ENCODE measurements at places on chromosomes 1 and 21. TPM values are rescaled to one million over a fixed set of nuclear protein-coding genes. Genes with fewer than 3 reads are reported as not detected.

GRCh38 chr1:24424207-24424606, 8.6 kb downstream of the NIPAL3 start:
- peaks cover 37% of the 10 kb centered on the region for H3K4me1 ChIP-seq
- H3K27ac ChIP-seq = no peak overlapping the region
- no peak for DNase-seq
- H3K36me3 ChIP-seq = peaks cover 22% of the 10 kb centered on the region
- no peak overlapping the region for H3K4me3 ChIP-seq

GRCh38 chr1:21472861-21473260, 32.9 kb downstream of the NBPF3 start:
- no peak overlapping the region for H3K27ac ChIP-seq
- DNase-seq = no peak
- H3K4me1 ChIP-seq = no peaks in the 10 kb centered on the region
- no peaks in the 10 kb centered on the region for H3K27me3 ChIP-seq

- H3K4me3 ChIP-seq = no peak overlapping the region
- H3K36me3 ChIP-seq = peaks cover 4% of the 10 kb centered on the region
- H3K27me3 ChIP-seq = no peaks in the 10 kb centered on the region
- no peaks in the 10 kb centered on the region for H3K4me1 ChIP-seq
- DNase-seq = no peak
These were observed 220.3 kb upstream of the TNR start for GRCh38 chr1:175963740-175964139.

DNA sequence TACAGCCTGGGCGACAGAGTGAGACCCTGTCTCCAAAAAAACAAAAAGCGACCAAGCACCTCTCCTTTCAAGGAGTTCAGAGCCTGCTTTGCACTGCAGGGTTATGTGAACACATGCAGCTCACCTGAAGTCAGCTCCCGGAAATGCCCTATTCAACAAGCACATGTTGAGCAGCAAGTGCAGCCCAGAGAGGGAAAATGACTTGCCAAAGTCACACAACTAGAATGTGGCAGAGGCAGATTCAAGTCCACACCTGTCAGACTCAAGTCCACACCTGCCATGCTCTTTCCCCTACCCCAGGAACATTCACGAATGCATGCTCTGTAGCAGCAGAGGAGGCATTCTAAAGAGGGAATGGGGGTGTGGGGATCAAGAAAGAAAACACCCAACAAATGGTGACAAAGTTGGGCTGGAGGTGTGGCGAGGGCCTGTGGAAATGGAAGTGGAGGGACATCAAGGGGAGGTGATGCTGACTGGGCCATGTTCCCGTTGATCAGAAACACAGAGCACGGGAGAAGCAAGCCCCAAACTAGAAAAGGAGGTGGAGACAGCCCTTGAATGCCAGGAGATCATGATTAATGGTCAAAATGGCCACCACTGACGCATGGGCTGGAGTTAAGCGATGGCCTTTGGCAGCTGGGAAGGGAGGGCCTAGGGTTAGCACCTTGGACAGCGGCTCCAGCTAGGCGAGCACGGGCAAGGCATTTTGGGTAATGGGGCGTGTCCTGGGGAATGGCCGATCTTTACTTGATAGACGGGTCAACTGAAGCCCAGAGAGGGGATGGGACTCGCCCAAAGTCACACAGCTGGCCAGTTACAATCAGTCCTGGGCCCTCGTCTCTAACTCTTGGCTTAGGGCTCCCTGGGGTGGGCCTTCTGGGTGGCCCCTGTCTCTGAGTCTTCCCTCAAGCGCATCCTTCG, 21.5 kb downstream of the RAP1GAP start:
- H3K27ac ChIP-seq = no peak overlapping the region
- H3K36me3 ChIP-seq = no peaks in the 10 kb centered on the region
- H3K27me3 ChIP-seq = peaks cover 64% of the 10 kb centered on the region
- H3K4me1 ChIP-seq = peaks cover 8% of the 10 kb centered on the region

DNA sequence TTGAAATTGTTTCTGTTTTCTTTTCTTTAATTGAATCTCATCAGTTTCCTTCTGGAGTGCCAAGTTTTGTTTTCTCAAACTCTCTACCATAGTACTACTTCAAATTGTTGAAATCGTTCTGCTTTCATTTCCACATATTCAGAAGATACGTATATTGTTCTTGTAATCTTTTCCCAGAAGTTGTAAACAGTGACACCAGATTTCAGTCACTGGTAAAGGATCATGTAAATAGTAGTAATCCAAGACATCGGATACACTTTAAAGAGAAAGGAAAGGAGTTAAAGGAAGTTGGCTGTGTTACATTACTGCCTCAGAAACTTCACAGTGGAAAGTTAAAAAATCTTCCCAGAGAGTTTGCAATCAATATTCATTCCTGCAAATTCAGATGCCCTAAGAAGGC, 67.5 kb downstream of the RGL1 start:
- H3K4me1 ChIP-seq = peaks cover 84% of the 10 kb centered on the region
- DNase-seq = no peak
- peak overlapping the region; percentile 9 for H3K4me3 ChIP-seq
- no peaks in the 10 kb centered on the region for H3K27me3 ChIP-seq
- peak overlapping the region; percentile 84 for H3K27ac ChIP-seq
- H3K36me3 ChIP-seq = no peaks in the 10 kb centered on the region

- DNase-seq = no peak
- H3K27ac ChIP-seq = no peak overlapping the region
- H3K36me3 ChIP-seq = no peaks in the 10 kb centered on the region
- H3K4me1 ChIP-seq = no peaks in the 10 kb centered on the region
These were observed 167.3 kb downstream of the PDE4B start for GRCh38 chr1:65959896-65960567.

LIN28A gene
- not detected for total RNA-seq

TTC39A gene
- 25.7 TPM for total RNA-seq

DNA sequence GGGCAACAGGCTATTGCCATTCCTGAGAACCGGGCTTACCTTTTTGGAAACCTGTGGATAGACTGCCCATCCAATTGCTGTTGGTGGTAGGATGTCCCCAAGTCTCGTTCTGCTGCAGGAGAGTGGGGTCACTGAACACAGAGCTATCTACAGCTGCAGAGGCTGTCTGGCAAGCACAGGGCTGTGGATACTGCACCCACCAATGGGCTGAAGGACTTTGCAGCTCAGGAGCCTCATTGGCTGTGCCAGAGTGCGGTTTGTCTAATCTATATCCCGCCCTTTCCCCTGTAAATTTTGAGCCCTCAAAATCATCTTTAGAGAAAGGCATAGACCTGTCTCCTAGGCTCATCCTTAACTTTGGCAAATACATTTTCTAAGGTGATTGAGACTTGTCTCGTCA, 15.3 kb downstream of the RNF187 start:
- H3K36me3 ChIP-seq = no peaks in the 10 kb centered on the region
- peaks cover 11% of the 10 kb centered on the region for H3K4me1 ChIP-seq
- no peak for DNase-seq
- no peak overlapping the region for H3K27ac ChIP-seq
- H3K4me3 ChIP-seq = no peak overlapping the region

GRCh38 chr1:63691701-63692425, 82.0 kb upstream of the ROR1 start:
- H3K36me3 ChIP-seq = no peaks in the 10 kb centered on the region
- peaks cover 24% of the 10 kb centered on the region for H3K4me1 ChIP-seq
- no peaks in the 10 kb centered on the region for H3K27me3 ChIP-seq
- no peak overlapping the region for H3K4me3 ChIP-seq
